NCI-H1417 treated with DMSO at 0.1 percent for 48 hours (cell line): ENCODE measurements at places on chromosomes 2 and 18.

- no peak for DNase-seq
Observed at GRCh38 chr2:120419073-120419472, 73.1 kb downstream of the INHBB start.

GRCh38 chr2:182595650-182596049 lies 120.4 kb upstream of the DNAJC10 start:
- DNase-seq = no peak

GRCh38 chr2:151357359-151357758 lies at the start of gene TNFAIP6:
Gene TNFAIP6 (plus strand): TSS chr2:151357592. CDS start chr2:151357667, 75 bp downstream.
- no peak for DNase-seq

GRCh38 chr2:83594241-83595120 lies 864.6 kb downstream of the SUCLG1 start:
- no peak for DNase-seq

DNA sequence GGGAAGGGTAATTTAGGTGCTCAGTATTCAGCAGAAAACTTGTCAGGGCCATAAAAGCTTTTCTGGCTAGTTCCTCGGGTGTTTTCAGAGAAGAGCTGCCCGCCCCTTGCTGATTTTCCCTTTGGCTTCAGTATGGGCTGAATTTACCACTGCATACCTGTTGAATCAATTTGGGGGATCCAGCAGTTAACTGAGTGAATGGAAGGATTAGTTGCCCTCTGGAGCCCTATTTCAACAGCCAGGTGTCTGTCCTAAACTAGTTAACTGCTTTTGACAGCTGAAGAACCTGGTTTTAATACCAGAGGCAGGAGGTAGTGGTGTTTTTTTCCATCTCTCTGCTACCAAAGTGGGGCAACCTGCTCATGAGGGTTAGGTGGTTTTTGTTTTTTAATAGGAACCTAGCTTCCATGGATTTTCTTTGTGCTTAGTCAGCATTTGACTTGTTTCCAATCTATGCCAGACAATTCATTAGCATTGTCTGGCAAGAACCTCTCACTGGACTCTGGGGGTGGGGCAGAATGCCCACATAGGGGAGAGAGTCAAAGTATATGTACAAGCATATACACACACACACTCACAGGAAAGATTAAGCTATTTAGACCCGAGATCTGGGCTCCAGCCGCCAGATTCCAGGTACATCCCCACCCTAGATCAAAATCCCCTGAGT lies 166.5 kb upstream of the SIX3 start:
- DNase-seq = no peak

DNA sequence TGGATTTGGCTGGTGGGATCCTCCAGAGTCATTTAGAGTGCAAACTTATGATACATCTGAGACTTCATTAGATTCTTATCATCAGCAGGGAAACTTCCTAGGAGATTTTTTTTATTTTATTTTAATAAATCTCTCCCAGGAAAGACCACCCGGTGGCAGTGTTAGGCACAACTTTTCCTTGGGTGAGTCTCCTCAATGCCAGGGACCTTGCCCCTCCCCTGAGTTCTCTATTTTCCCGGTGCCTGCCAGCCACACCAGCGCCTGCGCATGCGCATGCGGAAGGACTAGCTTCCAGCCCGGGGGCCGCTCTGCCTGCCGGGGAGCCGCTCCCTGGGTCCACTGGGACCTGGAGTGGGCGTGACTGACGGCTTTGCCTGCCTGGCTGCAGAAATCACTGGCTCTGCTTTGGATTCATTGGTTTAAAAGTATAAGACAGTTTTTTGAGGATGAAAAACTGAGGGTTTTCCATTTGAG lies 86.6 kb downstream of the TMEM182 start:
- peak; percentile 23 for DNase-seq
